ENCODE measurements at places on chromosomes 13 and 19.

- no peak for DNase-seq
Observed at GRCh38 chr13:39688278-39688677, 32.8 kb downstream of the COG6 start.

DNA sequence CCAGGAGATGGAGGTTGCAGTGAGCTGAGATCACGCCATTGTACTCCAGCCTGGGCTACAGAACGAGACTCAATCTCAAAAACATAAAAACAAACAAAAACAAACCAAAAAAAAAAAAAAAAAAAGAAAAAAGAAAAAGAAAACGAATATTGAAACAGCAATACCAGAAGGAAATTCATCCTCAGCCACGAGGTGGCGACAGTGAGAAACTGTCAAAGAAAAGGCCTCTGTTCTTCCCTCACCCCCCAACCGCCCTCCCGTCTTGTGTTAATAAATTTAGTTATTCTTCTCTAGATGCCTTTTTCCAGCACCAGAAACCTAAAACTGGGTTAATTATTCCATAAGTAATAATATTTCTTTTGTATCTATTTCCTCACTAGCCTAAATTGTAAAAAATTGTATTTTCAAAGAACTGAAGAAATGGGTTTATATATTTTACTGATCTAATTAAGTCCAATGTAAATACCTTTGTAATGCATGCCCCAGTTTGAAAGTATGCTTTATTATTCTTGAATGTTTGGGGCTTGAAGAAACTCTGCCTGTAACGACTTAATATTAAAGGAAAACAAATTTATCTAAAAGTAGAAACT is 38.6 kb downstream of the LIG4 start:
- no peak for DNase-seq

DNA sequence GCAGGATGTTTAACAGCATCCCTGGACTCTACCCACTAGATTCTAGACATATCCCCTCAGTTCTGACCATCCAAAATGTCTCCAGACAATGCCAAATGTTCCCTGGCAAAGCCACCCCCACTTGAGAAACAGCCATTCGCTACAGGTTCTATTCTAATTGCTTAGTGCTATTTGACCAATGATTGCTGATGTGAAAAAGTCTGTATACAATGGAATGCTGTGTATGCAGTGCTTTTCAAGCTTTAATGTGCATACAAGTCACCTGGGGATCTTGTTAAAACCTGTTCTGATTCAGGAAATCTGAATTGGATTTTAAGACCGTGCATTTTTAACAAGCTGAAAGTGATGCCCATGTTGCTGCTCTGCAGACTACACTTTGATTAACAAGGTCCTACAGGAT is 331.8 kb upstream of the KLF12 start:
- DNase-seq = no peak

DNA sequence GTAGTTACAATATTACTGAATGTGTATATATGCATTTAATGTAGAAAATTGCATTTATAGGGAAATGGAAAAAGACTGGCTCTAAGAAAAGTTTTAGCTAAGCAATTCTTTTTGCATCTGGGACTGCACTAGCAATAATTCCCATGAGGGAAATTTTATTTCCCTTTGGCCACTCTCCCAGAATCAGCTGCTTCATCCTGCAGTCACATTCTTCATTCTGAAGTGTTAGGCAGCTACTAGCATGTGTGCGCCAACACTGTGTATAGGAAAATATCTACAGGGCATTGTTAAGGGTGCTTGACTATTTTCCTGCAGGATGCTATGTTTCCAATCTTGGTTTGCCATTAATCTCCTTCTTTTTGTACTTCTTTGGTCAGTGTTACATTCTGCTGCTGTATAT is 312.8 kb upstream of the PCDH20 start:
- DNase-seq = no peak

DNA sequence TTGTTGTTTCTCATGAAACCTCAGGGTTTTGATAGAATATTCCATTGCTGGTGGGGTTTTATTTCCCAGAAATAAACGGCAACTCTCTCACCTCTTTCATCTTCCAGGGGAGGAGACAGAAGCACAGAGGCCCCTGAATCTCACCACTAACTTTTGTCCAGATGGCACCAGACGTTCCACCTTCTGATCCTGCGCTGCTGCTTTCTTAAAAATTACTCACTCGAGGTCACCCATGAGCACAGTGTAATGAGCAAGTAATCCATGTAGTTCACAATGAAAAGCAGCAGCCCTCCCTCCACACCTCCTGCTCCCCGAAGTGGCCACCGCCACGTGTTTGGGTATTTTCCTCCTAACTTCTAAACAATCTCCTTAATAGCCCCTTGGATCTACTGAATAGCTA is 51.3 kb downstream of the TEX29 start:
- DNase-seq = no peak

GRCh38 chr13:51112771-51113170 is 1.7 kb upstream of the C13orf42 start:
- no peak for DNase-seq

DNA sequence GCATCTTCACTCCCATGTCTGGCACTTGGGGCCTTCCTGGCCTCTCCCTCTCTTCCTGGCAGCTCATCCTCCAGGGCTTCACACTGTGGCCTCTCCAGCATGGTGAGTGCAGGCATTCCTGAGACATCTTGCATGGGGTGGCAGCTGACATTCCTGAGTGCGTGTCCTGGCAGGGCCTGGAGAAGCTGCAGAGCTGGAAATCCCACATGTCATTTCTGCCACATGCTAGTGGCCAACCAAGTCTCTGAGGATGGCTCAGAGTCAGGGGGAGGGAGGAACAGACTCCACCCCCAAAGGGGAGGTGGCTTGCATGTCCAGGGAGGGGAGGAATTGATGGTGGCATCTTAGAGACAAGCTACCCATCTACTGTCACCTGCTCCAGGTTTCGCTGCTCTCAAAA is 41.6 kb upstream of the AMER2 start:
- DNase-seq = no peak

GRCh38 chr19:9406798-9407352 is 28.5 kb downstream of the ZNF266 start:
- DNase-seq = peak; percentile 87

DNA sequence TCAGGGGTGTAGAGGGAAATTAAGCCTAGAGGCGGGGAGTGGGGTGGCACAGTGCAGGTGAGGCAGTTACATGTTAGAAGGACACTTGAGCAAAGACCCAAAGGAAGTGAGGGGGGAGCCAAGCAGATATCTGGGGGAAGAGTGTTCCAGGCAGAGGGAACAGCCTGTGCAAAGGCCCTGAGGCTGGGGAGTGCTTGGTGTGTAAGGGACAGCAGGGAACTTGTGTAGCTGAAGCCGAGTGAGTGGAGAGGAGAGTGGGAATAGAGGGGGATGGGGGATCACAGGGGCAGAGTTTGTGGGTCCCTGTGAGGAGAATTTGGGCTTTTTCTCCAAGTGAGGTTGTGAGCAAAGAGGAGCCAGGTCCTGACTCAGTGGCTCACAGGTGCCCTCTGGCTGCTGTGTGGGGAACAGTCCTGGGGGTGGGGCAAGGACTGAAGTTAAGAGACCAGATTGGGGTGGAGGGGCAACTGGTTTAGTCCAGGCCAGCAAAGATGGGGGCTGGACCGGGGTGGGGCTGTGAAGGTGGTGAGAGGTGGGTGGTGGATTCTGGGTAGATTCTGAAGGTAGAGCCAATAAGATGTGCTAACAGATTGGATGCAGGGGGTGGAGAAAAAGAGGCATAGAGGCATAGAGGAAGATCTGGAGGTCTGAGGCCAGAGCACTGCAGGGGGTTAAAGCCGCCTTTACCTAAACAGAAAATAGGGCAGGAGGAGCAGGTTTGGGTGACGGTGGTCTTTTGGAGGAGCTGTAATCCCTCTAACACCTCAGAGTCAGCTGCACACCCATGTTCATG is 75.3 kb downstream of the CACNA1A start:
- DNase-seq = peak; percentile 80

- DNase-seq = no peak
Observed at GRCh38 chr13:24644036-24644435, 36.2 kb upstream of the ATP12A start.

- DNase-seq = no peak
Observed at GRCh38 chr13:22463089-22463488, 717.7 kb upstream of the SGCG start.

DNA sequence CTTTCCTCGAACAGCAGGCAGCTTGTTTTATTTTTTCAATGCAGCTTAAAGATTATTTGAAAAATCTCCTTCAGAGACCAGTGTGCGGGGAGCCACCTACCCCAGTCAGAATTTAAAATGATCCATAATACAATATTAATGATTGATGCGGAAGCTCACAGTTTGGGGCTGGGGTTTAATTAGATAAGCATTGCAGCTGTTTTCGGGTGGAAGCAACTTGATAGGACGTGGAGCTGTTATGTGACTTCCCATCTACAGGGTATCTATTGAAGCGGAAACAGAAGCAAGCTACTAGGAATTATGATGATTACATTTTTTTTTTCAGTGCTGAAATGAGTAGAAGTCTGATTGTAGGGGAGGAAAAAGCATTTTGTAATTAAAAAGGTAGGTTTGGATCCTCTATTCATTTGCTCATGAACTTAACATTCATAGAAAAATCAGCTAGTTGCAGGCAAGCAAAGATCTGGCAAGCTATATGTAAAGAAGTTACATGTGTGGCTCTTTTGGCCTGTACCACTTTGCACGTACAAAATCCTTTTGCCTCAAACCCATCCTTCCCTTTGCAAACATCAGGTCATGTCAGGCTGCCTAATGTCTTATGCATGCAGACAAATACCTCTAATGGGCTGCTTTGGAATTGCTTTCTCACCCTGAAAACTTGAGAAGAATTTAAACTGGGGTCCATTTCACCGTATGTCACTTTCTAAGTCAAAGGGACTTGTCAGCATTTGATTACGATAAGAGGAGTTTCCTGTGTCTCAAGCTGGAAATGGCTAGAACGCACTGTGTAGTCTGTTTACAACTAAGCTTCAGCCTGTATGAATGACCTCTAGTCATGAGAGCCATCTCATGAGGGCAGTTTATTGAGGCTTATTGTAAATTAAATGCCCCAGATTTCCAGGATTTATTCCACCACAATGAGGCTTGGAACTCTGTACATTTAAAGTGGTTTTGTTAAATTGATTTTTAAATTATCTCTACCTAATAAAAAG is 267.1 kb upstream of the TMTC4 start:
- no peak for DNase-seq

- DNase-seq = no peak
Observed at GRCh38 chr19:33805840-33806433, 9.3 kb downstream of the KCTD15 start.

GRCh38 chr13:76929851-76930374 is 18.4 kb upstream of the ACOD1 start:
- DNase-seq = no peak

DNA sequence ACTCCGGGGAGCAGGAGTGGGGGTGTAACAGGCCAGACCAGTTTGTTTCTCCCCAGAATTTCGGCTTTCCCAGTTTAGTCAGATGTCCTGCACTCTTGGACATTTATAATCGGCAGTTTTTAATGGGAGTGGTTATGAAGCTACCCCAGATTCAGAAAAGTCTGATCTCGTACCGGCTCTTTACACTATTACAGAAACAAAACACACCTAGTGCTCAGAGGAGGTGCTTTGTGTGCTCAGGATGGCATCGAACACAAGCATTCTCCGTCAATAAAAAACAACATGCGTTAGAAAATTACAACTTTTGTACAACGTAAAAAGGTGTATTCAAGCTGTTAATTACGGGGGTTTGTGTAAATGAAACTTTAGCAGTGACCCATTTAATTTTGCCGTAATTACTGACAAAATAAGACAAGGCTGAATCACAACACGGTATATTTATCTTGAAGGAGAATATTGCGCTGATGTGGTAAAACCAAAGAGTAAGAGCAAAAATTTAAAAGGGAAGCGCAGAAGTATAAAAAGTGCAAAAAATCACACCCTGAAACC is 6.6 kb upstream of the SOX1 start:
- DNase-seq = no peak

DNA sequence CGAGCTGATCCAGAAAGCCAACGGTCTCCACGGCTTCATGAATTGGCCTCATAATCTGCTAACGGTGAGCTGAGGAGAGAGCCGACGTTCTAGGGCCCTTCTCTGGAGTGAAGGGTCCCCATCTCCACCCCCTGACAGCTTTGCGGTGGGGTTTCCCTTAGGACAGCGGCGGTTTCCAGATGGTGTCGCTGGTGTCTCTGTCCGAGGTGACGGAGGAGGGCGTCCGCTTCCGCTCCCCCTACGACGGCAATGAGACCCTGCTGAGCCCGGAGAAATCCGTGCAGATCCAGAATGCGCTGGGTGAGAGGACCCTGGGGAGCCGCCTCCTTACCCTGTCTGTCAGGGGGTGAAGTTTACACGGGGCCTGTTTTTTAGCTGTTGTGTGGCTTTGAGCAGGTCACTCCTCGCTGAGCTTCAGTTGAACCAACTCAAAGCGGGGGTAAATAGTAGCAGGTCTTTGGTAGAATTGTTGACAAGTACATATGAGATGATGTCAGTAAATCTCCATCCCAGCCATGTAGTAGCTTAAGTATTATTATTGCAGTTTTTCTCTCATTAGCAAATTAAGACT is 801 bp downstream of the QTRT1 start:
- DNase-seq = no peak

DNA sequence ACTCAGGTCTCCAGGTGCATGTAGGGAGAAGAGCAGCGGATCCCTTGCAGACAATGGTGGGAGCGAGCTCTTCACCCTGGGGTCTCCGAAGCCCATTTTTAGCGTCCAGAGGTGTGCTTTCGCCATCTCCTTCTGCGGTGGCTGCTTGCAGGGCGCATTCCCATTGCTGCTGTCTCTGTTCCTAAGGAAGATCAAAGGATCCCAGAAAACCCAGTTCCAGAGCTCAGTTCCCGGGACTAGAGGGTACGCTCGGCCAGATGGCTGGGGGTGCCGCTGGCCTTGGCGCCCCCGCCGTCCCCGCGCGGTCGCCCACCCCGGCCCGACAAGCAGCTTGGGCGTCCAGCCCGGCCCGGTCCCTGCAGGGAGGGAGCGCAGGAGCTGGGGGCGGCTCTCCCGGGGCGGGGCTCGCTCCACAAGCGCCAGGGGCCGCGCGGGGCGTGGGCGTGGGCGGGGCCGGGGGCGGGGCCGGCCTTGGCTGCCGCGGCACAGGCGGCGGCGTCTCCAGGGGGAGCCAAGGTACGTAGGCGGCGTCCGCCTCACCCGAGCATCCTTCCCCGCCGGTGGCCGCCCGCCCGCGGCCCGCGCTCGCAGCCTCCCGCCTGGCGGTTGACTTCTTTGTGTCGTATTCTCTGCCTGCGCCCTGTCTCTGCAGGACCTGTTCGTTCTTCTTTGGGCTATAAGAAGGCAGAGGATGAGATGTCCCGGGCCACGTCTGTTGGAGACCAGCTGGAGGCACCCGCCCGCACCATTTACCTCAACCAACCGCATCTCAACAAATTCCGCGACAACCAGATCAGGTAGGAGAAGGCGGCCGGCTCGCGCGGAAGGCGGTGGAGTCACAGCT is 96.8 kb downstream of the ATP8A2 start:
- DNase-seq = no peak

DNA sequence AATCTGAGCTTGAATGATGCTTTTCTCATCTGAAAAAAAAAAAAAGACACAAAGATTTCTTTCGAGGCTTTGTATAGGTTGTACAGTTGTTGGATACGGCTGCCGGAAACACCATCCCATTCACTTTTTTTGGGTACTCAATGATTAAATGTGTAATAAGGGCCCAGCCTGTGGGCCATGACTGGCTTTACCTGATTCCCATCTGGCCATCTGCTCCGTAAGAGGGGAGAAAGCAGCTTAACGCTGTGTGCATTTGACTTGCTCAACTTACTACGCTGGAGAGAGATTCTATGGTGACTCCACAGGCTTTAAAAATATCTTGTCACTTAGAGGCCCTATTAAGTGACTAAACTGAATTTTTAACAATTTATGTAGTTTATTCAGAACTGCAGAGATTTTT is 731 bp downstream of the ZNF558 start:
- no peak for DNase-seq

All from posterior vena cava (tissue), 2 donors.